CD4-positive, alpha-beta T cell treated with Interleukin-4 for 1 hour (primary cell): ENCODE measurements at places on chromosomes 6 and 20.

DNA sequence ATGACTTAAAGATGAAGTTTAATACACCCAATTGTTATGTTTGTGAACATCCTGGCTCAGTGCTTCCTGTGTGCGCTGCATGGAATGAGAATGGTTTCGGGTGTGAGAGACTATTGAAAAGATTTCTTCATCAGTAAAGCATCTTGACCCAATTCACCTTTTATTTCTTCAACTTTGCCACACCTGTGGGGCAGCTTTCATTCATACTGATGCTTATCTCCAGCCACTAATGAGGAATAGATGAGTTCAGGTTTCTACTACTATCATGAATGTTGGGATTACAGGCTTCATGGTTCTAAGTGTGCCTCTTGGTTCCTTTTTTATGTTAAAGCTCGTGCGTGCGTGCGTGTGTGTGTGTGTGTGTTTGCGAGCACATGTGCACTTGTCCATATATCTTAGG, 373.7 kb upstream of the SOX4 start:
- DNase-seq, result no peak

GRCh38 chr6:75102301-75102700, 103.6 kb downstream of the COL12A1 start:
- DNase-seq, result no peak

DNA sequence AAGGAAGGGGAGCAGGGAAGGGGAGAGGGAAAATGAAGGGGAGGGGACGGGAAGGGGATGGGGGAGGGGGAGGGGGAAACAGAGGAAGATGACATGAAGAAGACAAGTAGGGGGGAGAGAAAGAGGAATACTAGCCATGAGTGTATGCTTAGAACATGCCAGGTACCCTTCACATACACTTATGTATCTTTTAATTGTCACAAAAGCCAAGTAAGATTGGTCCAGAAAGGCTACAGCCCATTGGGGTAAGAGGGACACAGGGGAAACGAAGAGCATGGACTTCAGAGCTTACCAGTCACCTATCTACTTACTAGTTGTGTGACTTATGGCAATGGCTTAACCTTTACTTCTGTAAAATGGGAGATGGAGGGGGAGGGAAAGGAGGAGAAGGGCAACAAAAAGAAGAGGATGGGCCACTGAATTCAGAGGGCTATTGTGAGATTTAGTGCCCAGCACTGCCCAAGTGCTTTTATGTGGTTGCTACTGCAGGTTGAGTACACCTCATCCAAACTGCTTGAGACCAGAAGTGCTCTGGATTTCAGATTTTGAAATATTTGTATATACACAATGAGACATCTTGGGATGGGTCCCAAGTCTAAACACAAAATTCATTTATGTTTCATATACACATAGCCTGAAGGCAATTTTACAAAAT, 90.3 kb downstream of the ARHGAP18 start:
- no peak for DNase-seq

GRCh38 chr6:135521431-135521830, 23.9 kb upstream of the AHI1 start:
- no peak for DNase-seq

DNA sequence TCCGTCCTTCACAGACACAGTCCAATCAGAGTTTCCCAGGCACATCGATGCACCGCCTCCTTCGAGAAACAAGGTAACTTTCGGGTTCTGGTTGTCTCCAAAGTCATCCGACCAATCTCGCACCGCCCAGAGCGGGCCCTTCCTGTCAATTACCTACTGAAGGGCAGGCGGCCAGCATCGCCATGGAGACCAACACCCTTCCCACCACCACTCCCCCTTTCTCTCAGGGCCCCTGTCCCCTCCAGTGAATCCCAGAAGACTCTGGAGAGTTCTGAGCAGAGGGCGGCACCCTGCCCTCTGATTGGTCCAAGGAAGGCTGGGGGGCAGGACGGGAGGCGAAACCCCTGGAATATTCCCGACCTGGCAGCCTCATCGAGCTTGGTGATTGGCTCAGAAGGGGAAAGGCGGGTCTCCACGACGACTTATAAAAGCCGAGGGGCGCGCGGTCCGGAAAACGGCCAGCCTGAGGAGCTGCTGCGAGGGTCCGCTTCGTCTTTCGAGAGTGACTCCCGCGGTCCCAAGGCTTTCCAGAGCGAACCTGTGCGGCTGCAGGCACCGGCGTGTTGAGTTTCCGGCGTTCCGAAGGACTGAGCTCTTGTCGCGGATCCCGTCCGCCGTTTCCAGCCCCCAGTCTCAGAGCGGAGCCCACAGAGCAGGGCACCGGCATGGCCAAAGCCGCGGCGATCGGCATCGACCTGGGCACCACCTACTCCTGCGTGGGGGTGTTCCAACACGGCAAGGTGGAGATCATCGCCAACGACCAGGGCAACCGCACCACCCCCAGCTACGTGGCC, at the start of gene HSPA1B:
TSS of gene HSPA1B (plus strand) at position 453 of the 794 bp plus-strand sequence. CDS start at position 666, 213 bp downstream.
- DNase-seq, result peak; percentile 93

DNA sequence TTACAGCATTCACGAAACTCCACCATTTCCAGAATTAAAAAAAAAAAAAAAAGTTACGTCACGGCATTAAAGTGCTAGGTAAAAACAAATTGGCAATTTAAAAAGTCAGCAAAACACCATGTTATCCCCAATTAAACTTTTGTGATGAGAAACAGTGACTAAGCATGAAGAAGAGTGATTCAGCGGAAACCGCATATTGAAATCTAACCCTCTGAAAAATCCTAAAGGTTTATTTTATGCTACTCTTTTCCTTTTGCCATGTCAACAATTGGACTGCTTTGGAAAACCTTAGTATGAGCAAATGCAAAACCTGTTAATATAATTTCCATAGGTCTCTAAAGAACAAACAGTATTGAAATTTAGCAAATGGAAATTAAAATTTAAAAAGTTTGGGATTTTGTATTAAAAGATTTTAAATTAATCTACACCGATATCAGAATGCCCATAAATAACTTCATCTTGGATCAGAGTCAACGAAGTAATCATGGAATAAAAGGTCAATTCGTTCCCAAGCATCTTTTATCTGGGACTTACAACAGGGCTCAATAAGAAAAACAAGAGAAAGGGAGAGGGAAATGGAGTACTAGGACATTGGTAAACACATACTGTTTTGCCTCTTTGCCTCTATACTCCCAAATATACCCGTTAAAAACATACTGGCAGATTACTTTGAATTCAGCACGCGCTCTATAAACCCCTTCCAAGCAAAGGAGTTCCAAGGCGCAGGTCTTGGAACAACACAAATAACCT, 1.1 kb downstream of the FBXO30 start:
- no peak for DNase-seq

GRCh38 chr20:24746351-24746685, 202.8 kb upstream of the CST7 start:
- DNase-seq, result no peak

GRCh38 chr6:8006208-8006607, 58.0 kb downstream of the BLOC1S5 start:
- peak; percentile 15 for DNase-seq

- no peak for DNase-seq
Measured at GRCh38 chr6:158027590-158028285, 46.1 kb downstream of the SYNJ2 start.

- peak; percentile 5 for DNase-seq
Measured at GRCh38 chr6:44704240-44705150, 317.0 kb downstream of the CDC5L start.

DNA sequence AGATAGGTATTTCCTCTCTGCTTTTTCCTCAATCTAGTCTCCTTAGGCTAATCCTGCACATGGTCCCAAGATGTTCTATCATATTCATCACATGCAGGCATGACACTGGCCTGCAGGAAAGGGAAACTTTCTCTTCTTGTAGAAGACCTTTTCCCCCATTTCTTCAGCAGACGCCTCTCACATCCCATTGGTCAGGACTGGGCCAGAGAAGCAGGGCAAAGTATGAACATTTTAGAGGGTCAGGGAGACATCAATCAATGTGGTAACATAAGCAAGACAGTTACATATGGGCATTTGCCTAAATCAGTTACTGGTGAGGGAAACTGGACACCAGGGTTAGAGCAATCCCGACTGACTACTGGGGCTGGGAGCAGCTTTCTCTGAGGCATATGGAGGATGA, 90.1 kb downstream of the CRYBG1 start:
- DNase-seq, result no peak

- no peak for DNase-seq
Measured at GRCh38 chr6:36720251-36721141, 22.9 kb downstream of the RAB44 start.

GRCh38 chr20:60867589-60867988, 384.5 kb upstream of the CDH4 start:
- no peak for DNase-seq

GRCh38 chr6:6826095-6826901, 237.8 kb downstream of the LY86 start:
- DNase-seq, result peak; percentile 48

- DNase-seq, result no peak
Measured at GRCh38 chr6:81863123-81863522, 110.6 kb upstream of the TENT5A start.

GRCh38 chr6:67792996-67793395, 842.1 kb upstream of the ADGRB3 start:
- DNase-seq, result no peak

DNA sequence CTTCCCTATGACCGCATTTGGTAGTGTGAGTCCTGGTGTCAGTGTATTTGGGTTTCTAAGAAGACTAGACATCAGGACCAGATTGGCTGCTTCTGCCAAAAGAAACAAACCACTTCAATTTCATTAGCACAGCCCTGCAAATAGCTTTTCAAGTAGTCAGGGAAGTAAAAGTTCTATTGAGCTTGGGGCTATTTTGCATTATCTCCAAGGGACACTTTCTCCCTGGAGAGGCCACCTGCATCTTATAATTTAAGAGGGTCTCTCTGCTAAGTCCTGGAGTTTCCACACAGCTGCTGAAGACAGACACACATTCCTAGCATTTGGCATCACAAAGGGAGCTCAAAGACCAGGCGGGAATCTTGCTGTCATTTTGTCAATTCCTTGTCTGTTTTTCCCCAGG, 141.2 kb downstream of the BMP2 start:
- no peak for DNase-seq

DNA sequence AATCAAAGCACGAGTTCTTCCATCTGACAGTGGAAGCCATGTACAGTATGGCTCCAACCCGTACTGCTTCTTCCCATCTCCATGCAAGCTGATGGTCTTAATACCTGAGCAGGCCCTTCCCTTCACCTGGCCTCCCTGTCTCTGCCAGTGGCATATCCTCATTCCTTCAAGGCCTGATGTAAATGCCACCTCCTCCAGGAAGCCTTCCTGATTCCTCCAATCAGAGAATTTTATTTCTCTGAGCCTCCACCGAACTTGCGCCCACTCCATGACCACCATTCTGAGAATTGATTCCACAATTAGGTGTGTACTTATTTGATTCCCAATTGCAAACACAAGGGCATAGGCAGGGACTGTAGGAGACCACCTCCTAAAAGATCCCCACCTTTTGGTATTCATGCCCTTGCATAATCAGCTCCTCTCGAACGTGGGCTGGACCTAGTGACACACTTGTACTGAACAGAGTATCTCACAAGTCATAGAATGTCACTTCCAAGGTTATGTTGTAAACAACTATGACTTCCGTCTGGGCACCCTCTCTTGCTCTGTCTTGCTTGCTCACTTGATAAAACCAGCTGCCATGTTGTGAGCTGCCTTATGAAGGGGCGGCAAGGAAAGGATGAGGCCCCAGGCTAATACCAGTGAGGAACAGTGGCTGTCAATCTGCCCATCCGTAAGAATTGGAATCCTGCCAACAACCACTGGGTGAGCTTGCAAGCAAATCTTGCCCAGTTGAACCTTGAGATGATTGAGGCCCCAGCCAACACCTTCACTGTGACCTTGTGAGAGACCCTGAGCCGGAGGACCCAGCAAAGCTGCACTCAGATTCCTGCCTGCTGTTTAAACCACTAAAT, 38.8 kb downstream of the CPNE5 start:
- no peak for DNase-seq

- no peak for DNase-seq
Measured at GRCh38 chr6:90343576-90343975, 46.9 kb upstream of the BACH2 start.

DNA sequence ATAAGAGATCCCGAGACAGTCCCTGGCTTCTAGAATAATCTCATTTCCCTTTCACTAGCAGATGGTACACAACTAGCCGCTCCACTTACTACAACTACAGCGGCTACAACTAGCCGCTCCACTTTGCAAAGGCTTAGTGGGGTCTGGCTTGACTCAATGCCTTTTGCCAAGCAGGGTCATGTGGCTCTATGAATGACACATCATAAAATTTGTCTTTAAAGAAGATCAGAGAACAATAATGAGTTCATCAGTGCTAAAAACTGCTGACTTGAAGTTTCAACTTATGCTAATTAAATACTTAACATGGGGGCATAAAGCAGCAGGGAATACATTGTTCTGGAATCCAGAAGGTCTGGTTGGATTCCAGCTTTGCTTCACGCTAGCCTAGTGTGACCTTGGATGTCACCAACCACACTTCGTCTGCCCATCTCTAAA, 2.0 kb upstream of the MICAL1 start:
- no peak for DNase-seq

DNA sequence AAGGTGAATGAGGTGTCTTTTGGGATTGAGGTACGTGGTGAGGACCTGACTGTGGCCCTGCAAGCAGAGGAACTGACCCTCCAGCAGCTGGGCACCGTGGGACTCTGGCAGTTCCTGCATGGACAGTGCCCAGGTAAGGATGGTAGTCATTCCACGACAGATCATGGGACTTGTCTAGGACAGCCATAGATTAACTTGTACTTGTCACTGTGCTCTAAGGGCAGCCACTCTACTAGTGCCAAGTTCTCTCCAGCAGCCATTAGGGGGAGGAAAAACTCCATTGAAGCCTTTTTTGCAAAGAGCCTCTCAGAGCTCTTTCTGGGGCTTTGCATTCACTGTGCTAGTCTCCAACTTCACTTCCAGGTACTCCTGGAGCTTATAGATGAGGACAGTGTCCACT, 20.4 kb downstream of the TAF11 start:
- DNase-seq, result no peak

- DNase-seq, result no peak
Measured at GRCh38 chr6:130895516-130895915, 68.3 kb downstream of the SMLR1 start.

DNA sequence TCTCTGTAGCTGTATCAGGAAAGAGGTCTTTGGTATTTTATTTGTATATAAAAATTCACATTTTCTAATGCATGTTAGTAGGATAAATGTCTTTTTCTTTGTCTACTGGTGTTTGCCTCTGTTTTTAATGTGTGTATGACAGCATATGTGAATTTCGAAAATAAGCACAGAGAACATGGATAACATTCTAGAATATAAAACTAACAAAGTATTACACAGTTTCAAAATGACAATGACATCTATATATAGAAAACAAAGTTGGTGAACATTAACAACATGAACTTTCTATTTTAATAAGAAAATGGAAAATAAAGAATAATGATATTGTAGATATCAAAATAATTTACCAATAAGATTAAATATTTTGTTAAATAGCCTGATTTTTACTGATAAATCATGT, 608.0 kb downstream of the COL12A1 start:
- no peak for DNase-seq

- DNase-seq, result no peak
Measured at GRCh38 chr6:36556281-36556680, 9.0 kb upstream of the STK38 start.
